ENCODE measurements at places on chromosomes 2 and 18.

DNA sequence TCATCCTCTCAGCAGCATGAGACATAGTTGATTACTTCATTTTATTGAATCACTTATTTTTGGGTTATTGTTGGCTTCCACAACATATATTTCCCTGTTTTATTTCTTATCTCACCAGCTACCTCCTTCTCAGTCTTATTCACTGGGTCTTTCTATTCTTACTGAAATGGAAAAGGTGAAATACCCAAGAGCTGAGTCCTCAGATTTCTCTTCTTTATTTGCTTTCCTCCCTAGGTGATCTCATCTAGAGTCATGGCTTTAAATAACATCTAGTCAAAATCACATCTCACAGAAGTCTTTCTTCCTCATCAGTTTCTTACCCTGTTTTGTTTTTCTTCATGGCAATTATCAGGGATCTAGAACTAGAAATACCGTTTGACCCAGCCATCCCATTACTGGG is 105.0 kb upstream of the RBBP8 start:
- DNase-seq = no peak

DNA sequence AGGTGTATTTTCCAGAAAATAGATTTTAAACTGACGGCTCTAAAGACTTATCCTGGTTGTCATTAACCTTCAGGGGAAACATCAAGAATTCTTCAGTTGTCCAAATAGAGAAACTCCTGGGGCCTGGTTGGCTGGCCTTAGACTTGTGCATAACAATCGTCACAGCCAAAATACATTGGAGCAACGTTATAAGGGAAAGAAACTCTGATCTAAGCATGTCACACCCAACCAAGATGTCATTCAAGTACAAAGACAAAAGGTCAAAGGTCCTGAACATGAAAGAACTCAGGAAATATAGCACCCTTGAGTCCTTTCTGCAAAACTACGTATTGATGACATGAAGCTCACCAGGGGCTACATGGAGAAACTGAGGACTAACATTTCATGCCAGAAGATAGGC is 23.8 kb upstream of the APCDD1 start:
- DNase-seq = no peak

DNA sequence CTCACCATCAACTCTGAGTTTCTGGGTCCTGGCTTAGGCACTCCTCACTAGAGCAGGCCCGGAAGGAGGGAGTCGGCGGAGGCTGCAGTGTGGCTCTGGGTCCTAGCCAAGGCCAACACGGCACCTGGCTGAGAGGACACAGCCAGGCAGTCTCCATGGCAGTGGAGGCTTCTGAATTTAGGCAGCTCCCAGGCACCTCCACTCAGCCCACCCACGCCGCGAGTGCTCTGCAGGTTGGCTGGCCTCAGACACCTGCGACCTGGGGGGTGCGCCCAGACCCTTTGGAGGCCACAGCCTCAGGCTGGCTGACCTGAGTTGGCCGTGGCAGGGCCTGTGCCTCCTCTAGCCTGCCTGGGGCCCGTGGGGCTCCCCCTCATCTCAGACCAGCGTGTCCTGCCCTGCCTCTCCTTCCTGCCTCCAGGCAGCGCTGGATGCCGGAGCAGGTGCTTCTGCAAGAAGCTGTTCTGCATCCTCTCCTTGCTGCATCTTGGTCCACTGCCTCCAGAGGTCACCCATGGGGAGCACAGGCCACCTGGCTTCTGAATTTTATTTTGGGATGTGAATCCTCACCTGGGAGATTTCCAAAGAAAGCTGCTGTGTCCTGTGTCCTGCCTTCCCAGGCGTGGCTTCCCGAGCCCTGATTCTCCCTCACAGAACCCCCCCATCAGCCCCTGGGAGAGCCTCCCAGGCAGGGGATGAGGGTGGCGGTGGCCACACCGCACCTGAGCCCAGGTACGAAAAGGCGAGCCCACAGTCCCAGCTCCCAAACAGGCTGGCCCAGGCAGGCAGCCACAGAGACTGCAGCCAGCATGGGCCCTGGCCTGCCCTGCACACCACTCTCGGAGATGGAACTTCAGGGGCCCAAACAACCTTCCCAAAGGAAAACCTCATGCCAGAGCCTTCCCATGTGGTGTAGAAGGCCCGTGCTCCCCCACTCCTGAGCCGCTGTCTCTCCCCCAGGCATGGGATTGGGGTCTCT is 23.4 kb downstream of the AQP12A start:
- DNase-seq = no peak

DNA sequence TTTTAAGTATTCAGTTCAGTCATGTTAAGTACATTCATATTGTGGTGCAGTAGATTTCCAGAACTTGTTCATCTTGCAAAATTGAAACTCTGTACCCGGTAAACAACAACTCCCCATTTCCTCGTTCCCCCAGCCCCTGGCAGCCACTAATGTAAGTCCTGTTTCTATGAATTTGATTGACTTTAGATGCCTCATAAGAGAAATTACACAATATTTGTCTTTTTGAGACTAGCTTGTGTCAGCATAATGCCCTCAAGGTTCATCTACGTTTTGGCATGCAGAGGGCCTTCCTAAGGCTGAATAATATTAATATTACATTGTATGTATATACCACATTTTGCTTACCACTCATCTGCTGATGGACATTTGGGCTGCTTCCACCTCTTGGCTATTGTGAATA is 30.9 kb downstream of the METTL21A start:
- DNase-seq = no peak

DNA sequence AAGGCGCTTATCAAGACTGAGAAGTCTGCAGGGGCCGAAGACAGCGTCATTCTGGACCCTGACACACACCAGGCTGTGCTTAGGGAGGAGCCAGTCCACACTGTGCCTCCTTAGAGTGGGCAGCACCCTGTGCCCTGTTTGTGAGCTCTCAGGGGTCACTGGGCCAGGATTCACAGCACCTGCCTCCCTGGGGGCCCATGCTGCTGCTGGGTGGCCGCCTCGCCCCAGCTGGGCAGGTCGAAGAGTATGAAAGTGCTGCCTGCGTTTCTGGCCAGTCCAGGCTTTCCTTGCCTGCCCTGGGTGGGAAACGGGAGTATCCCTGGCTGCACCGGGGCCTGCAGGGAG is 15.4 kb upstream of the GPR55 start:
- no peak for DNase-seq

GRCh38 chr18:27004056-27004829 is 138.7 kb upstream of the AQP4 start:
- no peak for DNase-seq

GRCh38 chr2:62291517-62292137 is 95.7 kb downstream of the B3GNT2 start:
- DNase-seq = no peak

DNA sequence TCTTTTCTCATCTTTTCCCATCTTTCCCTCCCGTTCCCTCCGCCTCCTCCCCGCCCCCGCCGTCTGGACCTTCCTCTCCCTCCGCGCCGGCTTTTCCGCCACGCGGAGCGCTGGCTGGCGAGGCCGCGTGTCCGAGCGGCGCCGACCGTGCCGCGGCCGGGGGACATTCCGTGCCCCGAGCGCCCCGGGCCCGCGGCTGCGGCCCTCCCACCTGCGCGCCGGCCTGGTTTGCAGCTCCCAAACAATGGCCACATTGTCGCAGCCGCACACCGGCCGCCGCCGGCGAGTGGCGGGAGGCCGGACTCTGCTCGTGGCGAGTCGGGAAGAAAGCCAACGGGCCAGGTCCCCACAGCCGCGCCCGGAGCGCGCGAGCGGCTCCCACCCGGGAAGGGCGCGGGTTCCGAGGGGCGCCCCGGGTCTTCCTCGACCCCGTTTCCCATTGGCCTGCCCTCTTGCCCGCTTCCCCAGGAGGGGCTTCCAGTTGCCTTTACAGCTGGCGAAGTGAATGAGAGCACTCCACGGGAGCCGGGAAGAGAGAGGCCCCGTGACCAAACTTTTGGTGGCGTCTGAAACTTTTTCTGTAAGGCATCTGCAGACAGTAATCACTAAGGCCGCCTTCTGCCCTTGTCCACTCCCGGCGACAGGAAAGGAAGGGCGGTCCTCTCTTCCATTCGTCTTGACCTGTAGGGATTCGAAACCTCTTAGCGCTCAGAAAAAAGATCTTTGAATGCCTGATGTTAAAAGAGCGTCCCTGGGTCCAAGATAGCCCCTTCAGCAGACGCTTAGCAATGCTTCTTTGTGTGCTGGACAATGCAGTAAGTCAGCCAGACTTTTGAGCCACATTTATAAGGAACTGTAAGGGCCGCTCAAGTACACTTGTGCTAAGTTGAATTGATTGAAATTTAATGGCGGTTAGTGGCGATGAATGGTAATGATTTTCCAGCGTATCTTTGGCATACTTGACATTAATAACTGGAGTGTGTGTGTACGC is 6.2 kb downstream of the GLI2 start:
- no peak for DNase-seq

DNA sequence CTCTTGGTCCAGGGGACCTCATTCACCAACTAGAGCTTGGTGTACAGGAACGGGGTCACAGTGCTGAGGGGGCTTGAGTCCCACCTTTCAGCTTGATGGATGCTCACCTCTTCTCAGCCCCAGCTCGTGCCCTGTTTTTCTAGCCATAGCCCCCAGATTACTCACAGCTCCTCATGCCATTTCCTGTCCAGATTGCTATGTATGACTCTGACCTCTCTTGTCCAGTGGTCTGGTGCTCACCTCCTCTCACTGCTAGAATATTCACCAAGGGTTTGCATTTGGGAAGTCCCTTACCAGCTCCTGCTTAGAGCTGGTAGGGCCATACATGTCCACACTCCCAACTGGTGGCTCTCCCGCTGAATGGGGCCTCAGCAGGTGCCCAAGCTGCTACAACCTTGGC is 5.9 kb downstream of the LBX2 start:
- DNase-seq = no peak

DNA sequence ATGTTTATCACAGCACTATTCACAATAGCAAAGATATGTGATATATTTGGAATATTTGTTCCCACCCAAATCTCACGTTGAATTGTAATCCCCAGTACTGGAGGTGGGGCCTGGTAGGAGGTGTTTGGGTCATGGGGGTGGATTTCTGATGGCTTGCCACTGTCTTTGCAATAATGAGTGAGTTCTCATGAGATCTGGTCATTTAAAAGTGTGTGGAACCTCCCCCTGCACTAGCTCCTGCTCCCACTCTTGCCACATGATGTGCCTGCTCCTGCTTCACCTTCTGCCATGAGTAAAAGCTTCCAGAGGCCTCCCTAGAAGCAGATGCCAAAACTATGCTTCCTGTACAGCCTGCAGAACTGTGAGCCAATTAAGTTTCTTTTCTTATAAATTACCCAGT is 72.2 kb upstream of the DYNC1I2 start:
- DNase-seq = no peak

- DNase-seq = no peak
Measured at GRCh38 chr18:22914633-22915032, 18.5 kb upstream of the RBBP8 start.

DNA sequence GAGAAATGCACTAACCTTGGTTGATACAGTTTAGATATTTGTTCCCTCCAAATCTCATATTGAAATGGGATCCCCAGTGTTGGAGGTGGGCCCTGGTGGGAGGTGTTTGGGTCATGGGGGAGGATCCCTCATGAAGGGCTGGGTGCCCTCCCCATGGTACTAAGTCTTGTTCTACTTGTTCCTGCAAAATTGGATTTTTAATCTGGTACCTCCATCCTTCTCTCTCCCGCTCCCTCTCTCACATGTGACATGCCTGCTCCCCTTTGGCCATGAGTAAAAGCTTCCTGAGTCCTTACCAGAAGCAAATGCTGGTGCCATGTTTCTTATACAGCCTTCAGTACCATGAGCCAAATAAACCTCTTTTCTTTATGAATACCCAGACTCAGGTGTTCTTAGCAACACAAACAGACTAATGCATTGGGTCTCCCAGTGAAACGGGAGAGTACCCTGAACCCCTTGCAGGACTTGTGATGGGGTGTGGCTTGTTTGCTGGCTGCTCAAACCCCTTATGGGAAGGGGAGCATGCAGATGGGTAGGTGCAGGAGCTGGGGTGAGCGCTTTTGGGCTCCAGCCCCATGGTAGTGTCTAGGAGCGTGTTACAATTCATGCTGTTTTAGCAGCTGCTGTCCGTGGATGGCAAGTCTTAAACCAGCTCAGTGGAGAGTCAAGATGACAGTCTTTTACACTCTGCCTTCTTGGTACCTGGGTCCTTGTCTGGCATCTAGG is 27.2 kb downstream of the FAHD2B start:
- DNase-seq = no peak

DNA sequence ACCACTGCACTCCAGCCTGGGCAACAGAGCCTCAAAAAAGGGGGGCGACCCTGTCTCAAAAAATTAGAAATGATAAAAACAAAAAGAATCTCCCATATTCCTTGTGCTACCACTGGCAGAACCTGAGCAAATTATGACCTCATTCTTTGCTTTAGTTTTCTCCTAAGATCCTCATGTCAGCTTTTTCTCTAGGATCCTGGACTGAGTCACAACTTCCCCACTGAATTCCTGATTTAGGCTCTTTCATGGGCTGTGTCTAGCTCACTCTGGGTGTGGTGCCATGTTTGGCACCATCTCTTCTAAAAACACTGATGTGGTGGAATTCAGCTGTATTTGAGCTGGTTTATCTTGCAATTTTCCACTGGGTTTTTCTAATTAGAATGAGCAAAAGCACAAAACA is 37.1 kb downstream of the EXOC6B start:
- DNase-seq = no peak

DNA sequence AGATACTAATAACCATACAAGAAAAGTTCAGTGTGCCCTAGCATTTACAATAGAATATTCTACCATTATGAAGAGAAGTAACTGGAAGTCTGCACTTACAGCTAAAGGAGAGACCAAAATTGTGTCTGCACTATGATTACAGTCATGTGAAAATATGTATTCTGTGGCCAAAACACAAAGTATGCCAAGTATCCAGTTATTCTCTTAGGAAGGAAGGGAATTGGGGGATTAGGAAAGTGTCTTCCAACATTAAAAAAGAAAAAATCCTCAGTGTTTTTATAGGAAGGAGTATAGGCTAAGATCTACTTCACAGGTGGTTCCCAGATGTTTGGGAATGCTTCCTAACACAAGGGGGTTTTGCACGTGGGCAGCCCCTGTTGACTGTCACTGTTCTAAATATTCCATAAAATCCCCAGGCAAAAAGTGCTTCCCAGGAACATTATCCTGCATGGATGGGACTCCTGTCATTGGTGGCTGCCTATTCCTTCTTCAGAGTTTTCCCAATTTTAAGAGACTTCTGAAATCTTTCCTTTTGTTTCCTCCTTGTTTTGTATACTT is 180.2 kb upstream of the KLHL29 start:
- no peak for DNase-seq

DNA sequence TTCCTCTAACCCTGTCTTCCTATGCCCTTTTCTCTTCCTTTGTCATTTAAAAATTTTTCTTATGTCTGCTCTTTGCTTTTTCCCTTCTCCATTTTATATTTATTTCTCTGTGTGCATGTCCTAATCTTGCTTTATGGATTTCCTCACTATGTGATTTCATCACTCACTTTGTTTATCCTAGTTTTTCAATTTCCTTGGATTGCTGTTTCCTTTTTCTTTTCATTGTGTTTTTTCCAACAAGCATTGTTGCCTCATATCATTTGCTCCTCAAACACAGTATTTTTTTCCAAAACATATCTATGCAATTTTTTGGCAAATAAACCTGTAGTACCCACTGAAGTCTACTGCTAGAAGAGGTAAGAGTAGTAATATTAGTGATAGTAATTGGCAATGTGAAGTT is 67.4 kb upstream of the PNPT1 start:
- DNase-seq = no peak

- DNase-seq = no peak
Measured at GRCh38 chr2:231684314-231685223, 23.8 kb upstream of the PTMA start.
